ENCODE measurements at places on chromosomes 3 and 15.

DNA sequence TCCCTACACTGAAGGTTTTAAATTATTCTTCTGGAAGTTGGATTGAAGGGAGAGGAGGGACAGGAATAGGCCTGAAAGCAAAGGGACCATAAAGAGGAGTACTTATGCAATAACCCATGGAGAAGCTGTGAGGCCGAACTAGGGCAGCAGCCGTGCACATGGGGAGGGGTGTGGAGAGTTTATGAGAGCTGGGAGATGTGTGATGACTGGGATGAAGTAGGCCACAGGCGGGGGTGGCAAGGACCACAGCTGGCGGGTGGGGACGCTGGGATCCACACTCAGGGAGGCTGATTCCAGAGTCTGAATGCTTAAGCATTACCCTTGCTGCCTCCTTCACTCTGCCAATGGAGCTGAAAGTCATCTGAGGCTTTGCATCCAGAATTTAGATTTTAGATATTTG is 123.8 kb downstream of the ARNT2 start:
- no peak for DNase-seq

- peak; percentile 60 for DNase-seq
Observed at GRCh38 chr3:167684388-167684993, 30.7 kb upstream of the WDR49 start.

- no peak for DNase-seq
Observed at GRCh38 chr15:96801576-96802150, 471.2 kb downstream of the NR2F2 start.

DNA sequence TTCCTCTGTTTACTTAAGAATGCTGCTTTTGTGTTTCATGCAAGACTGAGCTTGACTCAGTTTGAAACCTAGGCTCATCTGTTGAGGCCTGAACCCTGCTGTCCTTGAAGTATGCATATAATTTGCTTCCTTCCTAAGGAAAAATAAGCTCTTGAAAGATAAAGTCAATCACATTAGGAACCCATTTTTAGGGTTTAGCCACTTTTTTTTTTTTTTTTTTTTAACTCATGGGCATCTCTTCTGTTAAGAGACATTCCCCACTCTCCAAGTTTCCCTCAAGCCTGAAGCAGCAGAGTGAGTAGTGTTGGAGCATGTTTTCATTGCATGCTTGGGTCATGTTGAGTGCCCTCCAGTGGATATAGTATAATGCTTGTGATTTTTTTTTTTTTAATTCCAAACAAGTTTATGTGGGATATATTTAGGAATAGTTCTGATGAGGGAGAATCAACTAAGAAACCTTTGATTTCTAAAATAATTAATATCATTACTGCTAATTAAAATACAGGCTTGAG is 3.6 kb downstream of the CTNNB1 start:
- no peak for DNase-seq

DNA sequence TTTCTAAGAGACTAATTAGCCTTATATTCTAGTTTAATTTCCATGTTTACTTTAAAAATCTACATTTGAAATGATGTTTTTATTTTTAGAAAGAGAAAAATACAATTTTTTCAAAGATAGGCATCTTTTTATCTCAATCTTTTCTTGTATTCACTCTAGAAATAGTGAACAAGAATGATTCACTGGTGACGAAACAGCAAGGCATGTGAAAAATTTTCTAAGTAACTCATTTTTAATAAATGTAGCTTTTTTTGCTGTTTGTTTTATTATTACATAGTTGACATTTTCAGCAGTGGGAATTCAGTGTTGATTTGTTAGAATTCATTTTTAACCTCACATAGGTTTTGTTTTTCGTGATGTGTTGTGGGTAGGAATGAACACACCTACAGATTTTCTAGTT is 1226.4 kb downstream of the NSUN3 start:
- no peak for DNase-seq
